ENCODE measurements at places on chromosomes 7 and 10. TPM values are rescaled to one million over a fixed set of nuclear protein-coding genes. Genes with fewer than 3 reads are reported as not detected.

The CREB5 gene
- 6.9 TPM for total RNA-seq

The TMEM229A gene
- 10.9 TPM for total RNA-seq

DNA sequence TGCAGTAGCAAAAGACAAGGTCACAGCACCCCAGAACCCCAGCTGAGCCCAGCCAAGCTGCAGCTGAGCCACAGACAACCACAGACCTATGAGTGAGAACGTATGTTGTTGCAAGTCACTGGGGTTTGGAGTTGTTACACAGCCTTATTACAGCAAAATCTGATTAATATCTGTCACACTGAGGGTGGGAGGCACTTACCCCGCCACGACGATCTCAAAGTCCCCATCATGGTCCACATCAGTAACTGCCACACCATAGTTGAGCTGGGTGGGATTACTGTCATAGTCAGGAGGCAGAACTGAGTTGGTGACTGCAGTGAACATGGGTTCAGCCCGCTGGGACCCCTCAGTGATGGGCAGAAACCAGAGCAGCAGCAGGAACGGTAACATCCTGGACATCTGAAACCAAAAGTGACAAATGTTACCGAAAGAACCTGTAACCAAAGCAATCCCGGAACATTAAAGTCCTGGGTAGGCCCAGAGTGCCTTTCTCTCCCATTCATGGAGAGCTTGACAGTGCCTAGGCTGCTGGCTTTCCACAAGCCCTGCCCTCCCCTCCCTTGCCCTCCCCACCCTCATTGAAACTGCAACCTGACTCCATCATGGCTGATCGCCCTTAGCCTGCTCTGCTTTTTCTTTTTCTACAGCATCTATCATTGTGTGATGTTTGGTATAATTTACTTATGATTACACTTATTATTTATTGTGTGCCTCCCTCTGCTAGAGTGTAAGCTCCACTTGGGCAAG lies 19.3 kb downstream of the CRTAC1 start:
- H3K36me3 ChIP-seq = no peaks in the 10 kb centered on the region
- H3K4me1 ChIP-seq = peaks cover 5% of the 10 kb centered on the region
- H3K27me3 ChIP-seq = peaks cover 91% of the 10 kb centered on the region
- no peak overlapping the region for H3K27ac ChIP-seq

DNA sequence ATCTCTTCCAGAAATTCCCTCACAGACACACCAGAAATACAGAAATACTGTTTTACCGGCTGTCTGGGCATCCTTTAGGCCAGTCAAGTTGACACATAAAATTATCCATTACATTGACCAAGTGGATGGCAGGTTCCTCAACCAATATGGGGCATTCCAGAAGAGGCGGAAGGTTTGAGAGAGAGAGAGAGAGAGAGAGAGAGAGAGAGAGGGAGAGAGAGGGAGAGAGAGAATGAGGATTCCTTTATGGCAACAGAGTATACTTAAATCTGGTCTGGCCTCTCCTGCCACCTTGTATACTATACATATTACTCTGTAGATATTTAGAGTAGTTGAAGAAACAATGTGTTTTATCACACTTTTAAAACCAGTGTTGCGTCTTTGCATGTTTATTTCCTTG lies 214.1 kb downstream of the CAMK1D start:
- DNase-seq = no peak
- no peak overlapping the region for H3K4me3 ChIP-seq
- no peaks in the 10 kb centered on the region for H3K27me3 ChIP-seq
- no peaks in the 10 kb centered on the region for H3K4me1 ChIP-seq
- peaks cover 3% of the 10 kb centered on the region for H3K36me3 ChIP-seq

- peak overlapping the region; percentile 18 for H3K4me3 ChIP-seq
- no peaks in the 10 kb centered on the region for H3K27me3 ChIP-seq
- peaks cover 60% of the 10 kb centered on the region for H3K4me1 ChIP-seq
- DNase-seq = no peak
- no peaks in the 10 kb centered on the region for H3K36me3 ChIP-seq
Observed at GRCh38 chr7:71303566-71303965, 171.6 kb downstream of the GALNT17 start.

DNA sequence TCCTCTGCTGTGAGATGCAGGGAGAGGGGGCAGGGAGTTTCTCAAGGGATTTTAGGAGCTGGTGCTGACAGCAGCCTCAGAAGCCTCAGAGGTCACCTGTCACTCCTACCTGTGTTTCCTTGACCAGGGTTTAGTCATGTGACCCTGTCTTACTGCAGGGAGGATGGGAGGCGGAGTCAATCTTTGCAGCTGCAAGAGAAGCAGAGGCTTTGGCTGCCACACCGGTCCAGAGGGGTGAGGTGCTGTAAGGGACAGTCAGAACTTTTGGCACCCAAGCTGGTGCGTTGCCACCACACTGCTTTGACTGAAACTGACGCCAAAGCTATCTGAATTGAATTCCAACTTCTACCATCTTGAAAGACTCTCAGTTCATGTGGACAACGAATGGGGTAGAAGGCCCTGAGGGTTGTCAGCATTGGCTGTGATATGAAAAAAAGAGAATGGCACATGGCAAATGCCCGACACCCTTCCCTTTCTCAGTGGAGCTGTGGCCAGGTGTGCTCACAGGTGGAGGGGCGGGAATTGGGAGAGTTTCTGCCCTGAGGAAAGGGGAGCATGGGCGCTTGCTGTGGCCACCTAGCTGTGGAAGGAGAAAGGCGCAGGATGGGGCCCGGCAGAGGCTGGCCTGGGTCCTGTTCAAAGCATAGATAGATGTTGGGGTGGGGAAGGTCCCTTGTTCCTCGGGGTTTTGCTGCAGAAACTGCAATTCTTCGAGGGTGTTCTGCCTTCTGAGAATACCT lies 69.3 kb downstream of the ARHGAP22 start:
- no peak overlapping the region for H3K4me3 ChIP-seq
- H3K27ac ChIP-seq = no peak overlapping the region
- DNase-seq = no peak
- peaks cover 9% of the 10 kb centered on the region for H3K4me1 ChIP-seq

DNA sequence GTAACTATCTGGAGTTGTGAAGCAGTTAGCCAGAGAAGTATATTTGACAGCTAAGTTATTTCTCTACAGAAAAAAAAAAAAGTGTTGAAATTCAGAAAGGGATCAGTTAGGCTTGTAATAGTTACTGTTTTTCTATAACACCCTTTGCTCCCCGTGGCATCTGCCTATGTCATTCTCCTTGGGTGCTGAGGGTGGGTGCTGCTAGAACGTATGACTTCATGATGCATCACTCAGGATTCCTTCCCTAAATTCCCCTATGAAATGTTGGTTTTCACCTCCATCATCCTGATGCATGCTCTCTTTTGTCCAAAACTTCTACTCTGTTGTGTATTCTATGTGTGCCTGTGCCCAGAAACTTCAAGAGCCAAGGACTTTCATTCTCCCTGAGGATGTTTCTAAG lies 536.4 kb downstream of the GRM8 start:
- no peaks in the 10 kb centered on the region for H3K4me1 ChIP-seq
- H3K36me3 ChIP-seq = no peaks in the 10 kb centered on the region
- H3K27me3 ChIP-seq = no peaks in the 10 kb centered on the region
- H3K4me3 ChIP-seq = no peak overlapping the region
- DNase-seq = no peak

GRCh38 chr7:74026406-74026902 lies 1.5 kb upstream of the ELN start:
- DNase-seq = no peak
- peak overlapping the region; percentile 75 for H3K27ac ChIP-seq
- no peaks in the 10 kb centered on the region for H3K36me3 ChIP-seq
- H3K4me1 ChIP-seq = peaks cover 24% of the 10 kb centered on the region

DNA sequence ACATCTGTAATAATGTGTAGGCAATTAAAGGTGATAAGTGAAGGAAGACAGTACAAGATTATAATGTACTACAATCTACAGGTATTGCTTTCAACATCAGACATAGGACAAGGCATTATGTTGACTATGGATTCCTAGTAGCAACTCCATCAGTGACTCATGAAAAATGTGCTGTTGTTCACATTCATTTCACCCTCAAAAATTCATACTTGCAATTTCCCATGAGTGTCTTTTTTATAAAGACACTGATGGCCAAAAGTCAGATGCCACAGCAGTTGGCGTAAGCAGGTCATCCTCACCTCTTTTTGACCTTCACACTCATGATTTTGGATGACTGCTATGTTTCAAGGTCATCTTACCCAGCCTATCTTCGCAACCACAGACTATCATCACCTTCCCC lies 100.0 kb upstream of the AMPH start:
- H3K27ac ChIP-seq = no peak overlapping the region
- peaks cover 6% of the 10 kb centered on the region for H3K36me3 ChIP-seq
- H3K4me3 ChIP-seq = no peak overlapping the region
- H3K4me1 ChIP-seq = no peaks in the 10 kb centered on the region
- DNase-seq = no peak

- no peaks in the 10 kb centered on the region for H3K4me1 ChIP-seq
- H3K27ac ChIP-seq = no peak overlapping the region
- no peak overlapping the region for H3K4me3 ChIP-seq
- H3K27me3 ChIP-seq = no peaks in the 10 kb centered on the region
- peaks cover 21% of the 10 kb centered on the region for H3K36me3 ChIP-seq
Observed at GRCh38 chr10:131781076-131781475, 119.7 kb upstream of the PPP2R2D start.

DNA sequence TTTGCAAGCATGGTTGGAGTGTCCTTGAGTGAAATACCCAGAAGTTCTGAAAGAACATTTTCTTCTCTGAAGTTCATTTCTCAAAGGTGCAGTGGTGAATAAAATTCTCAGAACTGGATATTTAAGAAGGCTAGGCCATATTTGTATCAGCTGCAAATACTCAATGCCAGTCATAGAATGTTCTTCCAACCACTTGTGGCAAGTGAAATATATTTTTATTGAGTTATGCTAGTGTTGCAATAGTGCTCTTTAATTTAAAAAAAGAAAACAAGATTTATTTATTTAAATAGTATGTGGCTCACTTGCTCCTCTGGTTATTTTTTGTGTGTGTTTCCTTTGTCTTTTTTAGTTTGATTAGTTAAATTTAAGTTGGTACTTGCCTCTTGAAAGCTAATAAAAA lies 64.5 kb downstream of the PALS2 start:
- no peak overlapping the region for H3K27ac ChIP-seq
- no peak overlapping the region for H3K4me3 ChIP-seq
- H3K27me3 ChIP-seq = no peaks in the 10 kb centered on the region
- H3K4me1 ChIP-seq = no peaks in the 10 kb centered on the region

GRCh38 chr10:49593564-49593875 lies 16.6 kb upstream of the SLC18A3 start:
- DNase-seq = no peak
- peaks cover 26% of the 10 kb centered on the region for H3K27me3 ChIP-seq
- H3K4me1 ChIP-seq = peaks cover 9% of the 10 kb centered on the region
- H3K27ac ChIP-seq = no peak overlapping the region
- no peak overlapping the region for H3K4me3 ChIP-seq

GRCh38 chr7:81519886-81520285 lies 250.0 kb downstream of the HGF start:
- H3K27me3 ChIP-seq = no peaks in the 10 kb centered on the region
- H3K4me3 ChIP-seq = no peak overlapping the region
- no peak overlapping the region for H3K27ac ChIP-seq
- no peaks in the 10 kb centered on the region for H3K4me1 ChIP-seq

- no peak overlapping the region for H3K4me3 ChIP-seq
- H3K4me1 ChIP-seq = no peaks in the 10 kb centered on the region
- DNase-seq = no peak
- H3K36me3 ChIP-seq = no peaks in the 10 kb centered on the region
- no peak overlapping the region for H3K27ac ChIP-seq
- H3K27me3 ChIP-seq = no peaks in the 10 kb centered on the region
Observed at GRCh38 chr7:143485094-143485493, 7.4 kb downstream of the TAS2R41 start.

- H3K4me1 ChIP-seq = peaks cover 27% of the 10 kb centered on the region
- H3K27ac ChIP-seq = peak overlapping the region; percentile 94
- DNase-seq = no peak
Observed at GRCh38 chr7:74254858-74255379, 720 bp upstream of the RFC2 start.
